Fibroblast of skin of back (primary cell): ENCODE measurements at places on chromosomes 3 and 15.

DNA sequence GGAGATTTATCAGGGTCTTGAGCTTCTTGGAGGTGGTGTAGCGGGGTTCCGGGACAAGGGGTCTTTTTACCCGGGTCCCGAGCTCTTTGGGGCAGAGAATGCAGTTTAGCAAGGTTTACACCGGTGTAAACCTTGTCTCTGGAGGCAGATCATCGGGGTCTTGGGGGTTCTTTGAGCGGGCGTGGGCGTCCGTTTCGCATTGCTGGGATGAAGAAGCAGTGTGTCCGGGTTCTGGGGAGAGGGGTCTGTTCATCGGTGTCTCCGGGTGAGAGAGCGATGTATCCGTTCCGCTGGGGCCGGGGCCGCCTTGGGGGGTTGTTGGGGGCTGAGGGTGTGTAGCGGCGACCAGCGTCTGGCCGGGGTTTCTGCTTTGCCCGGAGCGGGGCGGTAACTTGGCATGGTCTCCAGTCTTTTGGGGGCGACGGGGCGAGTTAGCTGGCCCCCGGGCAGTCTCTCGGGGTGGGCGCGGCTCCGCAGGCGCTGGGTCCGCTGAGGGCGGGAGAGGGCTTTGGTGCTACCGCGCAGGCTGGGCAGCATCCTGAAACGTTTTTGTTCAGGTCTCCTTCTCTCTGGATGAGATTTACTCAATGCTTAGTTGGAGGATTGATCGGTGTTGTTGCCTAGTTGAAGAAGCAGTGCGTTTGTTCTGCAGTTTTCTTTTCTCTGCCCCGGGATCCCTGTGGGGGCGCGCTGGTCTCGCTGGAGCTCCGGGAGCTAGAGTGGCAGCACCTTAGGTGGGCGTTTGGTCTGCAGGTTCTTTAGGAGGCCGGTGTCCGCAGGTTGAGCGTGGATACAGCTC lies 843 bp downstream of the GLCE start:
- DNase-seq = peak; percentile 23

GRCh38 chr3:173911446-173911845 lies 513.9 kb downstream of the NLGN1 start:
- no peak for DNase-seq

DNA sequence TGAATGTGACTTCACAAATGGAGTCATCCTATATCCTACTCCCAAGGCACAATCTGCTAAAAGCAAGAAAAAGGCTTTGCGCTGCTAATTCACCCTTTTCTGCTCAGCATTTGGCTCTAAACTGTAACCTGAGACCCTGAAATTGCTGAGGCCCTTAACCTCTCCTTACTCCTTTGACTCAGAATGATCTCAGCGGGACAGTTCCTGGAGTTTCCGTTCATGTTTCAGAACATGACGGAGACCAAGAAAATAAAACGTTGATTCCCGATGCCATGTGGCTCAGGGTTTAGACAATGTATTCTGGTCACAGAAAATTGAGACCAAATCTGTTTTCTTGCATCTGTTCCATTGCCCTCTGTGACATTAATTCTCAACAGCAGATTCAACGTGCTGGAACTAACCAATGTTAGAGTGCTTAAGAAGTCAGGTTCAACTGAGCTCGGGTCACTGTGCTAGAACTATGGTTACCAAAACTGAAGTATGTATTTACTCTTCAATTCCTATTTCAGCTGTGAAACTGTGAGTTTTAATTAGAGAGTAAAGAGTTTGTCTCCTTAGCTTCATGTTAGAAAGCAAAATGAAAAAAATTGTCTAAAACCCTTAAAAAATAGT lies 45.4 kb upstream of the TMC3 start:
- DNase-seq = peak; percentile 67

- peak; percentile 52 for DNase-seq
Measured at GRCh38 chr3:29281344-29282241, 722 bp downstream of the RBMS3 start.

- no peak for DNase-seq
Measured at GRCh38 chr3:181727341-181728032, 15.8 kb downstream of the SOX2 start.

- DNase-seq = no peak
Measured at GRCh38 chr3:169199283-169199682, 464.2 kb downstream of the MECOM start.

DNA sequence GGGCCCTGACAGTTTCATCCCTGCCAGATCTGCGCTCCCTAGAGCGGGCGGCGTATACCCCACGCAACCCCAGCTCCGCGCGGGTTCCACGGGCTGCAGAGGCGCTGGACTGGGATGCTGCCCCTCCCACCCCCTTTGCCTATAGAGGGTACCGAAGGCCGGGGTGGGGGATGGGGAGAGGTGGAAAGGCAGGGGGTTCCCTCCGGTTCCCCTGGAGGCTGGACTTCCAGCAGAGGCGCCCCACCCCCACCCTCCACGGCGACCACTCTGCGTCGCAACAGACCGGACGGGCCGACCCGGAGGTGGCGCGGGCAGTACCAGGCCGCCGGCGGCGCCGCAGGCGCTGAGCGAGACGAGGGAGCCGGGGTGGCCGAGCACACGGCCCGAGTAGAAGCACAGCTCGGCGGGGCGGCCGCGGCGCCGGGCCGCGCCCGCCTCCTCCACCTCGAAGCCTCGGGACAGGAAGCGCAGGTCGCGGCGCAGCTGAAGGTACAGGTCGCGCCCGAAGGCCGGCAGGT lies 995 bp downstream of the ADAMTS17 start:
- no peak for DNase-seq

GRCh38 chr15:45521596-45522327 lies 793 bp downstream of the SLC30A4 start:
- no peak for DNase-seq

- DNase-seq = no peak
Measured at GRCh38 chr3:51999846-52000245, 4.2 kb upstream of the RPL29 start.

- DNase-seq = peak; percentile 21
Measured at GRCh38 chr3:57856675-57857074, 100.6 kb downstream of the SLMAP start.

DNA sequence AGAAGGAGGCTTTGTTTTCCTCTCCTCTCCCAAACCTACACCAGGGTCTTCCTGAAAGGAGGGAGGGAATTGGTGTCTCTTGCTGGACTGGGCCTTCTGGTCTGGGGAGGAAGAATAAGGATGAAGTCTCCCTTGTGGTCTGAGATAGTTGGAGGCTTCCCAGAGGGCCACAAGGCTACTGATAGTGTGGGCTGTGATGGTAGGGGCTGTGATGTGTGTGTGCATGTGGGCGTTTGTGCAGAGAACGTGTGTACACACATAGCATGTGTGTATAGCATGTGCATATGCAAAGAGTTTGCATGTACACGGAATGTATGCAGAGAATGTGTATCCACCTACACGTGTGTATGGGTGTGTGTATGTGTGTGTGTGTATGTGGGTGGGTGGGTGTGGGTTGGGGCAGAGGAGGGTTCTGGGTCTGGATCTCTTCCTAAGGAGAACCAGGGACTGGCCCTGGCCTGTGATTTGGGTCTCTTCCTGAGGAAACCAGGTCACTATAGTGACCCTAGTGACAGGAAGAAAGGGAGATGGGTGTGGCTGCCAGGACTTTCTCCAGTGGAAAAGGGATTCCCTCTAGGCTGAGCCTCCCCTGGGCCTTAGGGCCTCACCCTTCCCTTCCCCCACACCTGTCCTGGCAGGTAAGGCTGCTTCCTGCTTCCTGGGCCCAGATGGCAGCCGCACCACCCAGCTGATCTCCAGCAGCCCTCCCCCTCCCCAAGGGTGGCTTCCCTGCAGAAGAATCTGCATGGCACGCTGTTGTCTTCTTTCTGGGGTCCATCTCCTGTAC lies 1.7 kb downstream of the FLNB start:
- DNase-seq = no peak

- no peak for DNase-seq
Measured at GRCh38 chr3:105793040-105793439, 75.8 kb downstream of the CBLB start.

GRCh38 chr3:158420654-158421396 lies 150.2 kb upstream of the MLF1 start:
- peak; percentile 7 for DNase-seq

GRCh38 chr3:152236716-152237115 lies 32.0 kb upstream of the MBNL1 start:
- peak; percentile 72 for DNase-seq

DNA sequence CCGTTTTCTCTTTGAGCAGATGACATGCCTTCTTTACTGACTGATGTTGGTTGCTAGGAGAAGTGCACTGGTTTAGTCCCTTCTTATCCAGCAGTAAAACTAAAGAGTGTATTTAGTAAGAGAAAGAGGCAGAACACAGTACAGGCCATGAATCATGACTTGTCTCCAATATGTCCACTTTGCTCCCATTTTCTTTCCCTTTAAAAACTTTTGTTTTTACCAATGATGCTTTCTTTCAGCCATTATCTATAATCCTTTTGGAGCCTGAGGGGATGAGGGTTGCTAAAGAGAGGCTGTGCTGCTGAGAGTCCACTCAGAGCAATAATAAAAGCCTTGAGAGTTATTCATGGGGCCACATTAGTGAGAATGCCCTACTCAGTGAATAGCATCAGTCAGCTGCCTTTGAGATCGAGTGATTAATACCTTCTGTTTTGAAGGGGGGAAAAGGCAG lies 12.2 kb downstream of the ROBO2 start:
- DNase-seq = no peak

DNA sequence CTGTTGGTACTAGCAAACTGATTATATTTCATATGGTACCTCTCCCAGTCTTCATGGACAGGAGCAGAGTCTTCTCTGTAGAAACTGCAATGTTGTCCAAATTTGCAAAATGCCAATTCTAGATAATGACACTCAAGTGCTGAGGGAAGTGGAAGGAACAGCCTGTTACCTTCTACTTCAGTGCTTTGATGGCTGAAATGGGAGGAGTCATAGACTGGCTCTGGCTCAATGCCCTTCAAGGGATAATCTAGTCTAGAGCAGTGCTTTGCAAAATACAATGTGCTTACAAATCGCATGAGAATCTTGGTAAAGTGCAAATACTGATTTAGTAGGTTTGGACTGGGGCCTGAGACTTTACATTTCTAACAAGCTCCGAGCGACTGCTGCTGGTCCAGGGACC lies 51.7 kb upstream of the ACP3 start:
- DNase-seq = no peak

GRCh38 chr3:31106912-31107311 lies 212.5 kb upstream of the GADL1 start:
- no peak for DNase-seq

DNA sequence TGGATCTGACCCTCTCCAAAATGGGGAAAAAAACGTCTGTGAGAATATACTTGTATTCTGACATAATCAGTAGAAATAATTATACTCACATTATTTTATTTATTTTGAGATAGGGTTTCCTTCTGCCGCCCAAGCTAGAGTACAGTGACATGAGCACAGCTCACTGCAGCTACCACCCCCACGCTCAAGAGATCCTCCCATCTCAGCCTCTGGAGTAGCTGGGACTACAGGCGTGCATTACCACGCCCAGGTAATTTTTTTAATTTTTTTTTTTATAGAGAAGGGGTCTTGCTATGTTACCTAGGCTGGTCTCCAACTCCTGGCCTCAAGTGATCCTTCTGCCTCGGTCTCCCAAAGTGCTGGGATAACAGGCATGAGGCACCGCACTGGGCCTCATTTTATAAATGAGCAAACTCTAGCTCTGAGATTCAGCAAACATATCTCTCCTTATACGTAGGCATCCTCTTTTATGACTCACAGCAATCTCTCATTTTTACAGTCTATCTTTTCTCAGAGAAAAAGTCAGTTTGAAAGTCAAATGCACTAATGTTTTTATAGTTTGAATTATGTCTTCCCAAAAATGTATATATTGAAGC lies 989 bp upstream of the VGLL3 start:
- DNase-seq = peak; percentile 59

GRCh38 chr3:49671291-49672288 lies 2.6 kb upstream of the APEH start:
- peak; percentile 56 for DNase-seq

GRCh38 chr3:195537995-195538394 lies 5.1 kb downstream of the PPP1R2 start:
- no peak for DNase-seq

DNA sequence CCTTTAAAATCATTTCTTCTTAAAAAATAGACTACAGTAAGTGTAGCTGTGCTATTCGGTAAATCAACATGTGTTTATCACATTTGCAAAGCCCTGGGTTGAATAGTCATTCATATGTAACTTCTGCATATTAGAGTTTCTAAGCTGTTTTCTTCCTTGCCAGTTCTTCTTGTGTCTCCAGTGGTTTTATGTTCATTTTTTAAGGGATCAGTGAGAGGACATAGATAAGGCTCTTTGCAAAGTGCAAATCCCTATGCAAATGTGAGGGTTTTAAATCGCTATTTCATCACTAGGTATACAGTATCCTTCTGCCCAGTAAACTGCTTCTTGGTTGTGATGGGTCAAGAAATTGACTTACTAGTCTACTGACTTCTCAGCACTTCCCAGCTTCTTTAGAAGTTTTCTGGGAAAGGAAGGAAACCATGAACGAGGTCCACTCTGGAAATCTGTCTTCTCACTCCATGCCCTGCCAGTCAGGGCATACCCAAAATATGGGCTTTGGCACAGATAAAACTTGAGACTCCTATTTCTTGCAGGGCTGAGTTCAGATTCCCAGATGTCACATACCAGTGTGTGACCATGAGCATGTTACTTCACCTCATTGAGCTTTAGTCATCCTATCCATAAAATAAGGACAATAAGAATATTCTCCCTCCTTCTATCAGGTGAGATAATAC lies 38.8 kb upstream of the ADAMTS9 start:
- DNase-seq = no peak
